ENCODE measurements at places on chromosomes 11 and 22. TPM values are rescaled to one million over a fixed set of nuclear protein-coding genes. Genes with fewer than 3 reads are reported as not detected.

GRCh38 chr11:117771197-117771596 lies 25.8 kb downstream of the DSCAML1 start:
- H3K27ac ChIP-seq, result no peak overlapping the region
- no peaks in the 10 kb centered on the region for H3K36me3 ChIP-seq
- H3K27me3 ChIP-seq, result no peaks in the 10 kb centered on the region
- DNase-seq, result no peak
- H3K4me1 ChIP-seq, result no peaks in the 10 kb centered on the region

DNA sequence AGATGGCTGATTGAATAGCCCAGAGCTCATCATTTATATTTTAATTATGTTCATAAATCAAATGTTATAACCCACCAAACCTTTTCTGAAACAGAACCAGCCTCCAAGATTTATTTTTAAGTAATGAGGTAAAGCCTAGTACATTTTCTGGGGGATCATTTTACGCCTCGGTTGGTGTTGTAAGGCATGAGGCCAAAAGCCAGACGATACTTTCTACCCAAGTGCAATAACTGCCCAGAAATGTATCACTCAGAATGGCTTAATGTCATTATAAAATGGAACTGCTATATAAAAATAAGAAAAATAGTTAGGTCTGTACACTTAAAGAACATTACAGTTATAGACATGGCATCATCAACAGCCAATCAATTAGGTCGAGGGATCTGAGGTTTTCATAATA lies 283.3 kb downstream of the CADM1 start:
- no peak overlapping the region for H3K4me3 ChIP-seq
- DNase-seq, result no peak
- no peaks in the 10 kb centered on the region for H3K36me3 ChIP-seq
- H3K27ac ChIP-seq, result no peak overlapping the region

DNA sequence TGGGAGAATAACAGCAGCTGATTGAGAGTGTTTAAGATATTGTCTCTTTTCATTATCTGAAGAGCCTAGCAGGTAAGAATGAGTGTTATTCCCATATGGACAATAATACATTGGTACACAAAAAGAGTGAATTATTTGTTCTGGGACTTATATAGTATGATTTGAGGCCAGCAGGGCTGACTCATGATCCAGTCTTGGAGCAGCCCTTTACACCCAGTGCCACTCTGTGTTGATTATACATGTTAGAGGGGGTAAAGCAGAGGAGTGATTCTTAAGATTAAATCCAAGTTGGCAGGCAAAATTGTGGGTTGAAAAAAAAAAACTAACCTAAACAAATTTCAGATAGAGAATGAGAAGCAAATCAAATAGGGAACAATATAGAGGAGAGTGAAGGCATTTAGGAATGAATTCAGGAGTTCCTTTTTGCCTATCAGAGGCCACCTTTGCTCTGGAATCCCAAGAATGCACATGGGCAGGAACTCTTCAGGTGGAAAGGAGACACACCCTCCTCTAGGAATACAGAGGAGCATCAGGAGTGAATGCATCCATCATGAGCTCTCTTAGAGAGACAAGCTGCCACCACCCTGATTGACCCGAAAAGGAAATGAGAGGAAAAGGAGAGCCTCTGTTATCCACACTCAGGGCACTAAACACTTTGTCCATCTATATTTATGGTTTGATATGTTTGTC lies 19.2 kb upstream of the MRGPRX1 start:
- peaks cover 16% of the 10 kb centered on the region for H3K4me1 ChIP-seq
- H3K4me3 ChIP-seq, result no peak overlapping the region
- no peaks in the 10 kb centered on the region for H3K27me3 ChIP-seq
- peak overlapping the region; percentile 30 for H3K27ac ChIP-seq
- H3K36me3 ChIP-seq, result no peaks in the 10 kb centered on the region

- DNase-seq, result no peak
- no peaks in the 10 kb centered on the region for H3K4me1 ChIP-seq
- H3K36me3 ChIP-seq, result no peaks in the 10 kb centered on the region
- H3K27me3 ChIP-seq, result no peaks in the 10 kb centered on the region
- no peak overlapping the region for H3K4me3 ChIP-seq
- no peak overlapping the region for H3K27ac ChIP-seq
Measured at GRCh38 chr11:13166036-13166435, 111.6 kb upstream of the BMAL1 start.

DNA sequence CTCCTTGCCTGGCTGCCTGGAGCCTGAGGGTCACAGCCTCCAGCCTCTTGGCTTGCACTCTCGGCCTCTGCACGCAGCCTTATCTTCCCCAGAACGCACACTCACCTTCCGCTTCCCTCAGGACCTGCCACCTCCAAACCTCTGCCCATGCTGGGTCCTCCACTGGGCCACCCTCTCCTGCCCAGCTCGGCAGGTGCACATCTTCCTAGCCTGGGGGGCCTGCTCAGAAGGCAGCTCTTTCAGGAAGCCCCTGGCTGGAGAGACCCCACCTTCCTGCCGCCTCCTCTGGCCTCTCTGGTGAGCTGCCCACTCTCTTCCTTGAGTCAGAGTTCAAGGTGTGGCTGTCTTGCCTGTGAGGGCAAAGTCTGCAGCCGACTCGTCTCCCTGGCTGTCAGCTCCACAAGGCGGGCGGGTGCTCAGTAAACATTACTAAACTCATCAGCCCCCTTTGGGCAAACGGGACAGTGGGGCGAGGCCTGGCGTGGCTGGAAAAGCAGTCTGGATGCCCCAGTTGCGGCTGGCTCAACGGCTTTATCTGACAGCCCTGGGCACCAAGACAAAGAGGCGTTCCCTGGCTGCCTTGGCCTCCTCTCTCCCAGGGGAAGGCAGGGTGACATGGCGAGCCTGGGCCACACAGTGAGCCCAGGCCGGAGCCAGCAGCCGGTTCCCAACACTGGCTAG lies 1.7 kb upstream of the LINC01488 start:
- H3K36me3 ChIP-seq, result no peaks in the 10 kb centered on the region
- no peak overlapping the region for H3K4me3 ChIP-seq
- no peak for DNase-seq
- H3K4me1 ChIP-seq, result peaks cover 29% of the 10 kb centered on the region
- no peak overlapping the region for H3K27ac ChIP-seq

DNA sequence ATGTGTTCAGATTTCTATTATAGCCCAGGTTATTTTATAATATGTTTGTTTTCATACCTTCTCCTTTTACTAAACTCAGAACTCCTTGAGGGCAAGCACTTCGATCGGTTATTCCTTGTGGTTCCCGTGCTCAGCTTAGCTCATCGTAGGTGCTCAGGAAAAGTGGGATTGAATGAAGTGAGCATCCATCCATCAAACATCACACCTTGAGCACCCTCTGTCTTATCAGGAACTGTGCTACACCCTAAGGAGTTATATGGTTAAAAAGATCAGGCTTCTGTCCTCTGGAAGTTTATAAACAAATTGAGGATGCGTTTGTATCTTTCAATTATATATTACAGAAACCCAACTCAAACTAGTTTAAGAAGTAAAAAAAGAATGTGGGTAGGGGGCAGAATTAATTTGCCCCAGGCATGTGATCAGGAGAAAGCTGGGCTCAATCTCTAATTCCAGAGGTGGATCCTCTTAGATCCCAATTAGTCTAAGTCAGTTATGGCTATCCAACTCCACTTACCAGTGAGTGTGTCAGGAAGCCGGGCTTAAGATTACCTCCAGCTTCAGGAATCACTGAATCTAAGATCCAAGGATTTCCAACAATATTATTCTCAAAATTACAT lies 59.9 kb upstream of the RRAS2 start:
- 0 out of 2 replicates have a peak overlapping the region, but pooled peaks have one; percentile 88 for H3K27ac ChIP-seq
- H3K4me1 ChIP-seq, result peaks cover 23% of the 10 kb centered on the region
- no peak overlapping the region for H3K4me3 ChIP-seq
- DNase-seq, result peak; percentile 34

DNA sequence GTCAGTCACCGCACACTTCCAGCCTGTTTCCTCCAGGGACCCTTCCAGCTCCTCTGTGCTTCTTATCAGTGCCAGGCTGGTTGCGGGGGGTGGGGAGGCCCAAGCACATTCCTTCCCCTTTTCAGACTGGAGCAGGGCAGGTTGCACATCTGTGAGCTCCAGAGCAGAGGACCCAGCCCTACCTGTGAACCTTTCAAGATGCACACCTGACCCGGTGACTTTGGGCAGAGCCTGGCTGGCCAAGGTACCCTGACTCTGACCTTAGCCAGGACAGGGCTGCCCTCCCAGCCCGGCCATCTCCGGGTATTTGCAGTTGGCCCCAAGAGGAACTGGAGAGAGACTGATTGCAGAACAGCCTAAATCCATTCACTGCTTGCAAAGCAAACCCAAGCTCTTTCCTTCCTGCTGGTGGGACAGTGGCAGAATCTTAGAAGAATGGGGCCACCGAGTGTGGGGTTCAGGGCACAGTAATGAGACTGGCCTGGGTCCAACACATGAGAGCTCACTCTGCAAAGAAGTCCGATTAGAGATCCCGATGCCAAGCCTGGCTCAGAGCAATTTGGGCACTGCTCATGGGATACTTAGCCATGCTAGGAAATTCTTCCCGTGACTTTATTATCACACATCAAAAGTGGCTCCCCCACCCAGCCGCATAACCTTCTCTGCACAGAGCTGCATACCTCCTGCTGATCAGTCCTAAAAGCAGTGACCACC lies 64.7 kb upstream of the CCND1 start:
- no peak overlapping the region for H3K27ac ChIP-seq
- no peak for DNase-seq
- no peaks in the 10 kb centered on the region for H3K36me3 ChIP-seq
- no peaks in the 10 kb centered on the region for H3K4me1 ChIP-seq

DNA sequence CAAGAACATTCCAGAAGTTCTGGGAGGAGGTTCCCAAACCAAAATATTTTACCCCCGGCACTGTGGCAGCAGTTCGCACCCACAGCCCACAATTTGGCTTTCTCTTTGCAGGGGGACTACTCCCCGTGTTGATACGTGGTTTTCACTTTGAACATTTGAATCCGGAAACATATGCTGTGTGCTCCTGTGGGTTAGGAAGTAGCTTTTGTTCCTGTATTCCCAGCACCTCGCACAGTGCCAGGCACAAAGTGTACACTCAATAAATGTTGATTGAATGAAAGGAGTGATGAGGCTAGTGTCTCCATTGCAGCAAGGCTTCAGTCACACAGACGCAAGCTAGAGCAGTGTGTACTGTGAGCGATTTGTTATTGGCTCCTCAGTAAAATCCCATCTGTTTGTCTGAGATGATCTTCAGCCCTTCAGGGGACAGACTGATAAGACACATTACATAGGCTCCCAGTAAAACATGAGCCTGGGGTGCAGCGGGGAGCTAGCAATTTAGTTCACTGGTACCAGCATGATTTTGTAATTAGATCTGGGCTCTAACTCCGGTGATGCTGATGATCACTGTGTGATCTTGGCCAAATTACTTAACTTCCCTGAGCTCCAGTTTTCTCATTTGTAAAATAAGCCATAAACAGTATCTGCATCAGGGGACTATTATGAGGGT lies 2.2 kb downstream of the LAYN start:
- peaks cover 68% of the 10 kb centered on the region for H3K27me3 ChIP-seq
- no peak for DNase-seq
- no peak overlapping the region for H3K27ac ChIP-seq
- H3K4me1 ChIP-seq, result peaks cover 24% of the 10 kb centered on the region

Gene OR52B2
- total RNA-seq, result not detected

Data from WTC11 (cell line).